Ovary (tissue), 10 donors: ENCODE measurements at places on chromosomes 5 and 9. TPM values are rescaled to one million over a fixed set of nuclear protein-coding genes. Genes with fewer than 3 reads are reported as not detected.

The RNF208 gene
- total RNA-seq: not detected

The UBE2D2 gene
- 92.2 TPM for total RNA-seq

The FREM1 gene
- 2.4 TPM for total RNA-seq

The FRRS1L gene
- total RNA-seq: 48.1 TPM

The ZNF169 gene
- total RNA-seq: 6.6 TPM

The TMEM174 gene
- total RNA-seq: not detected

The C7 gene
- 2,709 TPM for total RNA-seq

The SMAD5 gene
- 112 TPM for total RNA-seq

The IGFBPL1 gene
- not detected for total RNA-seq

The KIF24 gene
- 1.00 TPM for total RNA-seq

The SLC1A1 gene
- total RNA-seq: 1.7 TPM

The PIP5K1B gene
- total RNA-seq: 1.0 TPM

The TNFSF8 gene
- total RNA-seq: 0.92 TPM

The WDR31 gene
- total RNA-seq: 2.1 TPM

The ZNF622 gene
- 18.0 TPM for total RNA-seq

The PCAT7 gene
- total RNA-seq: not detected

The ZNF354B gene
- total RNA-seq: 15.3 TPM

The TAS2R1 gene
- total RNA-seq: not detected

The RGS3 gene
- total RNA-seq: 19.6 TPM

The FAM169A gene
- 11.0 TPM for total RNA-seq

The CCIN gene
- total RNA-seq: 0.15 TPM

The NOXA1 gene
- 10.3 TPM for total RNA-seq

The LMX1B gene
- total RNA-seq: not detected

The FAM151B gene
- total RNA-seq: 3.9 TPM

The PCDHB8 gene
- 3.9 TPM for total RNA-seq

The EFNA5 gene
- total RNA-seq: 7.7 TPM

The FOXE1 gene
- not detected for total RNA-seq
